ENCODE measurements at places on chromosomes 5 and 9. TPM values are rescaled to one million over a fixed set of nuclear protein-coding genes. Genes with fewer than 3 reads are reported as not detected.

DNA sequence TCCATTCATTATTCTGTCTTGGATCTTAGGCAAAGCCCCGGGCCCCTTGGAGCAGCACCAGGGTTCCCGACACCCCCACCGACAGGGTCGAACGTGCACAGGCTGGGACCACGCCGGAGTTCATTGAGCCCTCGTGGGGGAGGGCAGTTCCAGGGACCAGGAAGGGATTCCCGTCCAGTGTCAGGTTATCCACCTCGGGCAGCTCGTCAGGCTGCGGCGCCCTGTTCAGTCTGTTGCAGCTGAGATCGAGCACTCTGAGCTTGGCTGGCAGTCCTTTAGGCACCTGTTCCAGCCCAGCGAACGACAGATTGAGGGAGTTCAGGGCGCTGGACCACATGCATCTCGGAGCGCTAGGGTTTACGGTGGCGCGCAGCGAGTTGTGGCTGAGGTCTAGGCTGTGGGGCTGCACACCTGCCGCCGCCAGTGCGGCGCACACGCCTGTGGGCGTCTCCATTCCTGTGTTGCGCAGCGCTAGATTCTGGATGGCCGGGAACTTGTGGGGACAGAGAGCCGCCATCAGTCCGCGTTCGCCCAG is 1.1 kb downstream of the CD14 start:
- no peaks in the 10 kb centered on the region for H3K36me3 ChIP-seq
- H3K4me3 ChIP-seq: peak overlapping the region; percentile 82
- peaks cover 23% of the 10 kb centered on the region for H3K27me3 ChIP-seq
- H3K4me1 ChIP-seq: peaks cover 31% of the 10 kb centered on the region

DNA sequence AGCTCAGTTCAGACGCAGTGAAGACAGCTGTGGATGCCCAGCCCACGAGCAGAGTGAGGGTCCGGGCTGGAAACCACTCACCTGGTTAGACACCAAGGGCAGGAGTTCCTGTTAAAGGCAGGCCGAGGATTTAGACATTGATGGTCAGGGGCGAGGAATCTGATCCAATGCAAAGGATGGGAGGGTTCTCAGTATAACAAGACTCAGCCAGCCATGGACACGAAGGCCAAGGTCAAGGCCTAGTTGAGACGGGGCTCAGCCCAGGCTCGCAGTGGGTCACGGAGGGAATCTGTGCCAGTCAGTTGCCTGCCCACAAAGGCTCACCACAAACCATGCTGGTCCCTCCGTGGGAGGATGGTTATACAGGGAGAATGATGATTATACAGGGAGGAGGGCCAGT is 63.3 kb upstream of the FCN1 start:
- no peaks in the 10 kb centered on the region for H3K4me1 ChIP-seq
- no peak overlapping the region for H3K27ac ChIP-seq
- no peak overlapping the region for H3K4me3 ChIP-seq
- H3K27me3 ChIP-seq: peaks cover 7% of the 10 kb centered on the region
- H3K36me3 ChIP-seq: no peaks in the 10 kb centered on the region

- no peak overlapping the region for H3K4me3 ChIP-seq
- DNase-seq: no peak
- H3K4me1 ChIP-seq: peaks cover 18% of the 10 kb centered on the region
- peaks cover 30% of the 10 kb centered on the region for H3K27me3 ChIP-seq
These were observed 36.8 kb upstream of the NFIB start for GRCh38 chr9:14350754-14351153.

GRCh38 chr5:154475591-154476353 is 2.3 kb downstream of the HAND1 start:
- H3K4me3 ChIP-seq: peak overlapping the region; percentile 22
- peaks cover 3% of the 10 kb centered on the region for H3K36me3 ChIP-seq
- peaks cover 59% of the 10 kb centered on the region for H3K4me1 ChIP-seq
- no peak for DNase-seq

GRCh38 chr5:66860199-66860975 is 264.2 kb downstream of the MAST4 start:
- H3K27ac ChIP-seq: no peak overlapping the region
- peaks cover 61% of the 10 kb centered on the region for H3K27me3 ChIP-seq
- H3K36me3 ChIP-seq: peaks cover 1% of the 10 kb centered on the region
- H3K4me1 ChIP-seq: no peaks in the 10 kb centered on the region

DNA sequence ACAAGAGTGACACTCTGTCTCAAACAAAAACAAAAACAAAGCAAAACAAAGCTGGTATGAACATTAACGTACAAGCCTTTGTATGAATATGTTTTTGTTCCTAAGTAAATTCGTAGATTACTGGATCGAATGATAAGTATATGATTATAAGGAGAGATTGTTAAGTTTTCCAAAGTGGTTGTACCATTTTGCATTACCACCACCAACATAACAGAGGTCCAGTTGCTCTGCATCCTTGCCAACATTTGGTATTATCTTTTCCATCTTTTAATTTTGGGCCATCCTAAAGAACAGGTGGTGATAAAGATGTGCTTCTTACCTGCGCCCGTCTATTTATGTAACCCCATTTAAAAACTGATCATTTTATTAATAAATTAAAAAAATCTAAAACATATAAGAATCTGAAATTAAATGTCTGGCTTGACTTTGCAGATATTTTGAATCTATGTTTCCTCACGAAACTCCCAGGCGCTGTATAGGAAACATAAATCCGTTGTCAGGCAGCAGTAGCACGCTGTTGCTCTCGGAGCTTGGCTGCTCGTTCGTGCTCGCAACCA is 593 bp upstream of the NAA35 start:
- DNase-seq: no peak
- H3K27me3 ChIP-seq: no peaks in the 10 kb centered on the region
- peak overlapping the region; percentile 94 for H3K27ac ChIP-seq
- H3K4me1 ChIP-seq: peaks cover 18% of the 10 kb centered on the region

DNA sequence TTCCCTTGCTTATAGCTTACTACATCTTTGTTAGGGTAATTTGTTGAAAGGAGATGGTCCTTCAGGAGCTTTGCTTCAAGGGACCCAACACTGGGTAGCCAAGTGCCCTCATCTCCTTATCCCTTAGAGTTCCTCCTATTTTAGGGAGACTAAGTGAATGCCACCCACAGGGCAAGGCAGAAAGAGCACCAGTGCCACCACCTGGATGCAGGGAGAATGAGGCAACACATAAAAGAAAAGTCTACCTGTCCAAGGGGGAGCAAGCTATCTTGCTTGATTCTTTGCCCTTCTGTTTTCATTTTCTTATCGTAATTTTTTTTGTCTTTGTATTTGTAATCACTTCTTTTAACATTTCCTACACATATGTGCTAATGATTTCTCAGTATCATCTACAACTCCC is 205.5 kb downstream of the NPR3 start:
- no peak overlapping the region for H3K4me3 ChIP-seq
- H3K36me3 ChIP-seq: no peaks in the 10 kb centered on the region

DNA sequence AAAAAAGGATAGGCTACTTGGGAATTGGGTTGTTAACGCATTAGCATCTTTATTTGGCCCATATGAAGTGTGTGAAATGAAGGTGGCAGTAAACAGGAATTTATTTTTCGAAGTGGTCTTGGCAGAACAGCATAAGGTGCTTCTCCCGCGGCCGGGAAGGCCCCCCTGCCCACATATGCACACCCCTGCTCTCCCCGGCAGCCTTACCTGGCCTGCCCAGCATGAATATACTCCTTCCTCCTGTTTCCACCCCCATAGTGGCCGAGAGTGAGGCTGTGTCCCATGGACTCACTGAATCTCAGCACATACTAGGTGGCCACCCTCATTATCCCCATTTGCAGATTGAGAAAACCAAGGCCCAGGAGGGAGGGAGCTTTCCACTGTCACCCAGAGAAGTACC is 54.0 kb upstream of the OLFM1 start:
- no peak overlapping the region for H3K4me3 ChIP-seq
- no peaks in the 10 kb centered on the region for H3K4me1 ChIP-seq

LCNL1 gene
- not detected for total RNA-seq

SSBP2 gene
- 8.9 TPM for total RNA-seq

FOXD4L4 gene
- total RNA-seq: not detected

HOMER1 gene
- 12.8 TPM for total RNA-seq

CXCL14 gene
- not detected for total RNA-seq

All from activated naive CD8-positive, alpha-beta T cell treated with anti-CD3 and anti-CD28 coated beads for 36 hours (primary cell).